T47D (cell line): ENCODE measurements at places on chromosomes 11 and 22.

- DNase-seq, result no peak
Measured at GRCh38 chr22:38940811-38941384, 16.5 kb upstream of the APOBEC3A start.

GRCh38 chr11:70813651-70814050 is 415.3 kb downstream of the CTTN start:
- DNase-seq, result no peak

- no peak for DNase-seq
Measured at GRCh38 chr11:111574373-111575225, 27.6 kb upstream of the SIK2 start.

GRCh38 chr22:35821654-35822053 is 104.0 kb downstream of the APOL5 start:
- DNase-seq, result peak; percentile 12

- DNase-seq, result no peak
Measured at GRCh38 chr11:112785719-112786118, 175.5 kb upstream of the NCAM1 start.
